ENCODE measurements at places on chromosomes 5 and 9.

- no peak for DNase-seq
Observed at GRCh38 chr5:170497311-170498038, 6.3 kb upstream of the KCNIP1 start.

DNA sequence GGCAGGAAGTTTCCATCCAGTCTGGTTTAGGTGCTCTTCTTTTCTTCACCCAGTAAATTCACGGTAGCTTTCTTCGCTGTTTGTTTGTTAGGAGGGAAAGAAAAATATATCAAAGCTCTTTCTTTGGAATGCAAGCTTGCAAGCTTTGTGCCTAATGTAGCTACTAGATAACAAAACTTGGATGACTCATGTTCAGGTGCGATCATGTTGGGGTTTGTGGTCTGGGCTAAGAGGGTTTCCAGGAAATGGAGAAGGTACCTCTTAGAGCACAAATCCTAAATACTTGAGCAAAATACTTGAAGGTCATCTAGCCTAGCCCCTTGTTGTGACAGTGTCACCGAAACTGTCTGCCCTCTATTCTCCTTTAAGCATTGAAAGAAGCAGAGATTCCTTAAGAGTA, 17.7 kb downstream of the SRP19 start:
- DNase-seq = no peak

DNA sequence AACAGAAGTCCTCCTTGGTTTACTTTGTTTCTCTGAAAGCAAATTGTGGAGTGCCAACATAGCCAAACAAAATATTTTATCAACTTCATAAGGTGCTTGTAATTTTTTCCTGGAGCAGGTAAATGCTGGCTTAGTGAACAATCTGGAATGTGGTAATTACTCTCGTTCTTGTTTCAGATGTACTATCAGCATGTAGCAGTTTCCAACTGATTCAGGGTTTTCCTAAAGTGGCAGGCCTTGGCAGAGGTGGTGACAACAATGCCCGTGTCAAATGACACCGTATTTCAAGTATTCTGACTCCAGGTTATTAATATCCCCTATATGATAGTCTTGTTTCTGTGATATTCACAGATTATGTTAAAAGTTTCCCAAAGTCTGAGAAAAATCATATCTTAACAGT, 1.2 kb downstream of the C9orf72 start:
- no peak for DNase-seq

DNA sequence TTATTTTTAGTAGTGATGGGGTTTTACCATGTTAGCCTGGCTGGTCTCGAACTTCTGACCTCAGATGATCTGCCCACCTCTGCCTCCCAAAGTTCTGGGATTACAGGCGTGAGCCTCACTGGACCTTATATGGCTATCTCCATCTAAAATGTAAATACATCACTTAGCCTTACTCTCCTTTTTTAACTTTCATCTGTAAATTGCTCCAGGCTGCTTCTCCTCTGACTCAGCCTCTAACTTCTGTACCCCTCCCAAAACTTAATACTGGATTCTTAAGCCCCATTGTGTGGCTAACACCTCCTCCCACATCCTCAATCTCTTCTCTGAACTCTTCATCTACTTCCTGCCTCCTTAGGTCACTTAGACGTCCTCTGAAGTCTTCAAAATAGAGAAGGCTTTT, 4.0 kb downstream of the SNX30 start:
- no peak for DNase-seq

GRCh38 chr9:115241641-115242040, 123.7 kb upstream of the TNC start:
- DNase-seq = no peak

DNA sequence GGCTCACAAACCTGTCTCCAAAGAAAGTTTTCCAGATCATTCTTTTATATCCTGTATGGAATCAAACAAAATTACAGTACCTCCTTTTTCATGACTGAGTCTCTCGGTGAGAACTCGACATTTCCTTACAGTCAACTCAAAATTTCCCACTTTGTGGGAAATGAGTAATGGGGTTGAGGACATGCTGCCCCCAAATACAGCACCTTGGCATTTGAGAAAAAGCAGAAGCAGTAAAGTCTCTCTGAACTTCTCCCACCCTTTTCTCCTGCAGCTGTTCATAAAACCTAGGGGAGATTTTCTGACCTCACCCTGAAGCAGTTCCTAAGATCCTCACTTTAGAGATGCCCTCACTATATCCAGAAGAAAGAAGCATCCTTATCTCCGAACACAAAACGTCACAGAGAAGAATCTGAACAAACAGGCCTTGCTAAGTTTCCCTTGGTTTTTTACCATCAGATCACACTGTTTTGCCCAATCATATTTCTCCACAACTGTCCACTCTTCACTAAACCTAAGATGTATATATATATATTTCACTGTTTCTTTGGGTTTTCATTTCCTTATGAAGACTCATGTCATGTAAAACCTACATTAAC, 96.1 kb upstream of the APC start:
- DNase-seq = no peak

- no peak for DNase-seq
Observed at GRCh38 chr5:139181322-139181730, 16.8 kb downstream of the SIL1 start.

DNA sequence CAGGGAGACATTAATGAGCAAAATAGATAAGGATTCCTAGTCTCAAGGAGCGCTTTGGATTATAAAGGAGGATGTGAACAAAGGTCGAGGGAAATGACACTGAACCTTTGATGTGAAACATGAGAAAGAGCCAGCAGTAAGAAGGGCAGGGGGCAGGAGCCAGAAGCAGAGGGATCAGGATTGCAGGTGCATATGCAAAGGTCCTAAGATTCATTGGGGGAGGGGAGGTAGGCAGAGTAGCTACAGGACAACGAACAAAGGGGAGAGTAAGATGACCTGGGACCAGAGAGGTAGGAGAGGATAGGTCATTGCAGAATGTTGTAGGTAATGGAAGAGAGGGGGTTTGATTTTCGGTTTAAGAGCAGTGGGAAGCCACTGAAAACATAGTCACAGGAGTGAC, 129.2 kb upstream of the TRPM3 start:
- no peak for DNase-seq

- DNase-seq = no peak
Observed at GRCh38 chr9:92807757-92808725, 43.4 kb upstream of the BICD2 start.

DNA sequence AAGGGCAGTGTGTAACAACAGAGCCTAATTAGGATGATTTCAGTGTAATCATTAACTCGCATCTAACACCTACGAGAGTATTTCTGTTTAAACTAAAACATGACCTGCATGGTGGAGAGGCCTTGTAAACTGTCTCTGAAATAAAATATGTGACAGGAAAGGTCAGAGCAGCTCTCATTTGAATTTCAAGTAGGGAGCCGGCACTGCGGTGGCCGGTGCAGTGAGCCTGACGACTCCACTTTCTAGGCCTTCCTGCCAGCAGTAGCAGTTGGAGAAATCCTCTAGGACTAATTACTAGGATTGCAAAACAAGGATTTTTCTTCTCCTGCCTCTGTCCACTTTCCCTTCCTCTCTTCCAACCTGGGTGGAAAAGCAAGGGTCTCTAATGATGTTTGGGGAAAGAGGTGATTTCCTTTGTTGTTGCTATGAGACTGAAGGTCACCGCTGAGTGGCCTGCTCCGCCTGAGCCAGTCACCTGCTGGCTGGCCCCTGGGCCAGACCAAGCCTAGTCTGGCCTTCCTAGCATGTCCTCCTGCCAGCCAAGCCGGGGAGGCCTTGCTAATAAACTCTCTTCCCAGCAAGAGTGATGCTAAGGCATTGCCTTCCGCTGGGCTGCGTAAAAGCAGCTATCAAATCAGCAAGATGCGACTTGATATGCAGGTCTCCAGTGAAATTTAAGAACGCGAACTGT, 245.7 kb downstream of the PSAT1 start:
- no peak for DNase-seq

Measured in HS-5 (cell line).